ENCODE measurements at places on chromosomes 1 and 21. TPM values are rescaled to one million over a fixed set of nuclear protein-coding genes. Genes with fewer than 3 reads are reported as not detected.

- no peak for DNase-seq
These were observed 43.2 kb downstream of the DSTYK start for GRCh38 chr1:205168291-205168690.

DNA sequence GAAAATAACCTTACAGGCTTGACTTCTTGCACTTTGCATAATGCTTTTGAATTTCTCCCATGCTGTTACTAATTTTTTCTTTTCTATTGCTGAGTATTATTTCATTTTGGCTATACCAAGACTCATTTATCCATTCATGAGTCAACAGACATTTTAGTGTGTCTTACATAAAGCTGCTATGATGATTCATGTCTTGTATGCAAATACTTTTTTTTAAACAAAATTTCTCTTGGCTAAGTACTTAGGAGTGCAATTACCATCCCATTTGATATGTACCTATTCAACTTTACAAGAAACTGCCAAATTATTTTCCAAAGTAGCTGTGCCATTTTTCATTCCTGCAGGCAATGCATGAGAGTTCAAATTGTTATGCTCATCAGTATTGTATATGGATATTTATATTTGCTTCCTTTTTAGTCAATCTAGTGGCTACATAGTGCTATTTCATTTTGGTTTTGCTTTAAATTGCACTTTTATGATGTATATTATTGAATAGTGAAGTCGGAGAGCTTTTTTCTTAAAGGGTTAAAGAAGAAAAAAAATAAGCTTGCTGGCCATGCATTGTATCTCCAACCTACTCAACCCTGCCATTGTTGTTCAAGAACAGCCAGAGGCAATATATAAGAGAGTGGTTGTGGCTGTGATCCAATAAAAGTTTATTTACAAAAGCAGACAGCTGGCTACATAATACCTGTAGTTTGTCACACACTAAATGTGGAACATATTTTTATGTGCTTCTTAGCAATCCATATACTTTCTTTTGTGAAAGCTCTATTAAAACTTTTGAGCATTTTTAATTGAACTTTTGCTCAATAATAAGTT lies 862.8 kb downstream of the KCNT2 start:
- no peak for DNase-seq

- no peak for DNase-seq
These were observed 5.6 kb downstream of the LCK start for GRCh38 chr1:32256473-32257226.

DNA sequence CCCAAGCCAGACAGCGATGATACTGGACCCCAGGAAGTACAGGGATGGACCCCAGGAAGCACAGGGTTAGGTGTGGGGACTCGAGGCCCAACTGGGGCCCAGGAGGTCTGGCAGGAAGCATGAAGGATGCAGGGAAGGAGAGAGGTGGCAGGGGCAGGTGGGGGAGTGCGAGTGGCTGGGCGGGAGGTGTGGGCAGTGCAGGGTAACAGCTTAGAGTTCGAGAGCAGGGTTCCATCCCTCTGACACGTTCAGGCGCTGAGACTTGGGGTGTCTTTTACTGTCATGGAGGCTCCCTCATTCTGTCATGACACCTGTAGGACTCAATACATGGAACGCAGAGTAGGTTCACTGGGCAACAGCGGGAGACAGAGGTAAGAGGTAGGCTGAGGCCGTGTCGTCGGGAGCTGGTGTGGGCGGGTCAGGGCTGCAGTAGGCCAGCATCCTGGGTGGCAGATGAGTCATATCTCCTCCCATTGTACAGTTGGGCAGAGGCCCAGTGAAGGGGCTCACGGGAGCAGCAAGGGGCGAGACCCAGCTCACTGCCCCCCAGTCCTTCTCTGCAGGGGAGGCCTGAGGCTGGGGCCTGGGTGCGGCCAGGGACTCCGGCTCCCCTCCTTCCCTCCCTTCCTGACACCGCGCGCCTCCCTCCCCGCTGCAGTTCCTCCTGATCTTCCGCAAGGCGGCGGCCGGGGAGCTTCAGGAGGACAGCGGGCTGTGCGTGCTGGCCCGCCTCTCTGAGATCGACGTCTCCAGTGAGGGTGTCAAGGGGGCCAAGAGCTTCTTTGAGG lies 11.6 kb upstream of the CTRC start:
- peak; percentile 29 for DNase-seq

- no peak for DNase-seq
These were observed 69.0 kb downstream of the C1orf21 start for GRCh38 chr1:184455786-184456185.

GRCh38 chr1:12146343-12147112 lies 20.3 kb upstream of the TNFRSF1B start:
- DNase-seq: no peak

DNA sequence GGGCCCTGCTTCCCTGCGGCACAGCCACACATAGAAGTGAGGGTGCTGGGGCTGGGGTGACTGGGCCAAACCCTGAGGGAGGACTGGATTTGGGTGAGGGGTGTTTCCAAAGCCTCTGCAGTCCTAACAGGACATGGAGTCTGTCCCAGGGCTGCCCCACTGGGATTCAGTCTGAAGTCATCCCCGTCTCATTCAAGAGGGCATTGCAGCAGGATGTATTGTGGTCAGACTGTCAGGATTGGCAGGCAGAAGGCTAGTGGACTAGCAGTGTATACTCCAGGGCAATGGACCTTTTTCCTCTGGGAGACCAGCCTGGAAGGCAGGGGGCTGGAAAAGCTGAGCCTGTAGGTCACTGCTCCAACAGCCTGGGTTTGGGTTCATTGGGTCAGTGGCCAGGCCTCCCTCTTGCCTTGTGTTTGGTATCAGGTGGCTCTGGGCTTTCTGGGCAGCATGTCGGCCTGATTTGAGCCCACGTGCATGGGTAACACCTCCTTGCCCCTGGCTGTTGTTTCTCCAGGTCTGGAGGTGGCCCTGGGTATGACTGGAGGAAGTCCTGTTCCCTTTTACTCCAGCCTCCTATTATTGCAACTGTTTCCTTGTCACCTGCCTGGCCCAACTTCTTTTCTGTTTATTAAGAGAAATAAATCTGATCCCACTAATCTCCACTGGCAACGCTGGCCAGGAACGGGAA lies 41.0 kb upstream of the SYNC start:
- peak; percentile 40 for DNase-seq

Gene KRTAP10-11
- total RNA-seq: not detected

Gene SZRD1
- total RNA-seq: 22.7 TPM

Gene SPRR1A
- total RNA-seq: not detected

GRCh38 chr1:94537254-94537653 lies 4.3 kb downstream of the F3 start:
- no peak for DNase-seq

Gene TENT5C
- 2.1 TPM for total RNA-seq

Gene GSTM4
- total RNA-seq: 12.2 TPM

- peak; percentile 19 for DNase-seq
These were observed 217.2 kb upstream of the C1orf105 start for GRCh38 chr1:172203135-172203823.

Gene RNU1-1
- total RNA-seq: under 0.01 TPM

Gene CNTN2
- not detected for total RNA-seq

Gene RO60
- total RNA-seq: 153 TPM

- no peak for DNase-seq
These were observed 107.8 kb downstream of the NFIA start for GRCh38 chr1:61190153-61190552.

GRCh38 chr1:232293361-232293760 lies 336.6 kb downstream of the SIPA1L2 start:
- no peak for DNase-seq

DNA sequence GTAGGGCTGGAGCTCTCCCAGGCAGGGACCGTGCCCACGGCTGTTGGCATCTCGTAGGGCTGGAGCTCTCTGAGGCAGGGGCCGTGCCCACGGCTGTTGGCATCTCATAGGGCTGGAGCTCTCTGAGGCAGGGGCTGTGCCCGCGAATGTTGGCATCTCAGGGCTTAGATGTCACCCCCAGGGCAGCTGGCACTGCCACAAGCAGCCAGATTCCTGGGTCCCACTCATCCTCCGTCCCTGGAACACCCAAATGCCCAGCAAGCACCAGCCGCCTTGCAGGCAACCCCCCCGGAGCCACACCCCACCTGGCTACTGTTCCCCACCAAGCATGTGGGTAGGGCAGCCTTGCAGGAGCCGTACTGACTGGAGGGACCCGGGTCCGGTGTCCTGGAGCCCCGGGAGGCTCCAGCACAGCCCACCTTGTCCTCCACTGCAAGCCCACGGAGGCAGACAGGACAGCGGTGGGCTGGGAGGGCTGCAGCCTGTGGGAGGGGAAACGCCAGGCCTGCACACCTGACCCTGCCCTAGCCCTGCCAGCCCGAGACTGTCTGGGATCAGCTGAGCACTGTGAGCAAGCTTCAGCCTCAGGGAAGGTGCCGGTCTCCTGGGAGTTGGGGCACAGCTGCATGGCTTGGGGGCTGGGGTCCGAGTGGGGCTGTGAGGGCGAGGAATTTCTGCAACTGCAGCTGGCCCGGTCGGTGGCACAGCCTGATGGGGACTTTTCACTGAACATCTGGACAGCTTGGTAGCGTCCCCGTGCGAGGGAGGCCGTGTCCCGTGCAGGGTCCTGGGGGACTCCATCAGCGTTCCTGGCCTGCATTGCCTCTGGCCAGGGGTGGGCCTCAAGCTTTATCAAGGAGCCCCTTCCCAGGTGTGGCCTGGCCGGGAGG lies 53.6 kb downstream of the COL18A1 start:
- no peak for DNase-seq

- no peak for DNase-seq
These were observed 12.8 kb downstream of the THEMIS2 start for GRCh38 chr1:27885114-27885528.

GRCh38 chr1:33420870-33421775 lies 9.8 kb downstream of the PHC2 start:
- DNase-seq: peak; percentile 40

Gene TNNI3K
- not detected for total RNA-seq

DNA sequence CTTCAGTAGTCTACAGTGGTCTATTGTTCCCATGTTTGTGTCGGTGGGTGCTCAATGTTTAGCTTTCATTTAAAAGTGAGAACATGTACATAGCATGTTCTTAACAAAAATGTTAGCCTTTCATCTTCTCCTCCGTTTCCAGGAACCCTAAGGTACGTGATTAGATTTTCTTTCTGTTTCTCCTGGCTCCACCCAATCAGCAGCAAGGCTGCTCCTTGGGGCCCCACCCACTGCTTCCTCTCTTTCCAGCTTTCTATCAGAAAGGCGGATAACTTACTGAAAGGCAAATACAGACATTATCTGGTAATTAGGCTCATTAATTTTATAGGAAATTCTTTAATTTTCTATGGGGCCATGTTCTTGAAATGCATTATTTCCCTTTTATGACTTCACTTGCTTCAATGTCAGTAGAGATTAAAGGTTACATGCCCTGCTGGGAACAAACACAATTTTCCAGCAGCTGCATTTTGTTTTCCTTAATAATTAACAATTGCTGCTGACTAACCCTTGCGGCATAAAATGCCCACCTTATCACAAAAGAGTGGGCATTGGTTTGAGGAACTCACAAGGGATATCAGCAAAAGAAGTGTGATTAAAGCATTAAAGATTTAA lies 324.9 kb upstream of the SNX7 start:
- DNase-seq: peak; percentile 79

GRCh38 chr1:92201973-92202372 lies 15.7 kb upstream of the C1orf146 start:
- DNase-seq: no peak

DNA sequence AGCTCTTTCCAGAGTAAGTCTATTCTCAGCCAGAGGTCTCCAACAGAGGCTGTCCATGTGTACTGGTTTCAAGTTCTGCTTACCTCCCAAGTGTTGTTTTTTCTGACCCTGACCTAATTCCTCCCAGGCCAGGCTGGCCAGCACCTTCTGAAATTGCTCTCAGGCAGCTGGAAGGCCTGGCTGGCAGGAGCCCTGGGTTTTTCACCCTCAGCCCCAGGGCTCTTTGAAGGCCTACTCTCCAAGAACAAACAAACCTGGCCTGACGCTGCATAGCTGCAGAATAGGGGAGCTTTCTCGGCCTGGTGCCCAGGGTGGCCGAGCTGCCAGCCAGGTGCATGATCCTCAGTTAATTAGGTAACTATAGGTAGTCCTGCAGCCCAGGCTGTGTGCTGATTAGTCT lies 147.5 kb downstream of the CACNA1E start:
- DNase-seq: no peak

Gene LRRC3
- total RNA-seq: 3.1 TPM

- no peak for DNase-seq
These were observed 41.1 kb downstream of the RGS21 start for GRCh38 chr1:192357924-192358323.

DNA sequence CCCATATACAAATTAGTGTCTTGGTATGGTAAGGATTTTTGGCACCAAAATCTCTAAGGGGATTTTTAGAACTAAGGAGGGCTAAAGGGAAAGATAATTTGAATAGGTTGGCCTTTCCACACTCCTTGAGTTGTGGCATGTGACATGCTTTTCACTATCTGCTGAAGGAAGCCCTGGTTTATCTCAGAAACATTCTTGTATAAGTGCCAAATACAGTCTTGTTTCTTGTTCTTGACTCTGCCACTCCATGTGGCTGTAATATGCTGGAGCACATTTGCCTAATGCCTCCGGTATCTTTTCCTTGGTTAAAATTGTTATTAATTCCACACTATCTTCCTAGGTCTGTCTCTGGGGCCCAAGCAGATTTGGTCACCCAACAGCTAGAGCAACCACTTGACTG lies 457.0 kb downstream of the USP25 start:
- no peak for DNase-seq

Gene CDC42SE1
- 134 TPM for total RNA-seq

GRCh38 chr21:21046063-21046462 lies 47.9 kb downstream of the NCAM2 start:
- no peak for DNase-seq

DNA sequence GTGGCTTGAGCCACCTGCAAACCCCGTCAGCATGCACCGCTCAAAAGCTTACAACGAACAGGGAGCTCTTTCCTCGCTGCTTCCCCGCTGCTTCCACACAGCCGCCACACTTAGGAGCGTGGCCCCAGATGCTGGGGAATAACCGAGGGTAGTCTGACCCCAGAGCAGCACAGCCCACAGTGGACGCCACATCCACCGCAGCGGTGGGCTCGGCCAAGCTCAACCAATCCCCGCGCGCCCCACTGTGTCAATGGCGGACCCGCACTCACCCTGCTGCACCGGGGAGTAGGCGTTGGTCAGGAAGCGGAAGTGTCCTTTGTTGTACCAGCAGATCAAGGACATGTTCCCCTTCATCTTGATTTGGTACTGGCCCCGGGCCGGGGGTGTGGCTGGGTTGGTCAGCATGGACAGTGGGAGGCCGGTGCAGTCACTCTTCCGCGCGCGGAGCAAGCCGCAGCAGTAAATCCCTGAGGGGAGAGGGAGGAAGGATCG lies 93.5 kb downstream of the PGBD5 start:
- no peak for DNase-seq

Gene HMCN1
- total RNA-seq: 0.17 TPM

GRCh38 chr21:31713973-31714740 lies 17.8 kb downstream of the SCAF4 start:
- no peak for DNase-seq

GRCh38 chr1:186957314-186957713 lies 128.6 kb downstream of the PLA2G4A start:
- DNase-seq: no peak

- DNase-seq: no peak
These were observed 115.7 kb downstream of the GRIK3 start for GRCh38 chr1:36918604-36919003.

DNA sequence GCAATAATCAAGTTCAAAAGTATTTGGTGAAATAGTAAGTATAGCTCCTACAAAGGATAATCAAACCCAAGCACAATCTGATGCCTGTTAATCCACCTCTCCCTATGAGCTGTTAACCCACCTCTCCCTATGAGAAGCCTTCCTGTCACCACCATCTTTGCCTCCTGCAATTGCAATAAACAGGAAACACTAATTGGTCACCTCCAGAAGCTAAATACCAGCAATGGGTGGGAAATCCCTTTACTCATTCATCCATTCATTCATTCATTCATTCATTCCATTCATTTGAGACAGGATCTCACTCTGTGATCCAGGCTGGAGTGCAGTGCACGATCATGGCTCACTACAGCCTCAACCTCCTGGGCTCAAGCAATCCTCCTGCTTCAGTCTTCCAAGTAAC lies 132.8 kb downstream of the RERE start:
- no peak for DNase-seq

All from renal cortical epithelial cell (primary cell).